ENCODE measurements at places on chromosomes 7 and 10. TPM values are rescaled to one million over a fixed set of nuclear protein-coding genes. Genes with fewer than 3 reads are reported as not detected.
A peak's percentile ranks its signal among the peaks of the same experiment; 100 is the strongest.

DNA sequence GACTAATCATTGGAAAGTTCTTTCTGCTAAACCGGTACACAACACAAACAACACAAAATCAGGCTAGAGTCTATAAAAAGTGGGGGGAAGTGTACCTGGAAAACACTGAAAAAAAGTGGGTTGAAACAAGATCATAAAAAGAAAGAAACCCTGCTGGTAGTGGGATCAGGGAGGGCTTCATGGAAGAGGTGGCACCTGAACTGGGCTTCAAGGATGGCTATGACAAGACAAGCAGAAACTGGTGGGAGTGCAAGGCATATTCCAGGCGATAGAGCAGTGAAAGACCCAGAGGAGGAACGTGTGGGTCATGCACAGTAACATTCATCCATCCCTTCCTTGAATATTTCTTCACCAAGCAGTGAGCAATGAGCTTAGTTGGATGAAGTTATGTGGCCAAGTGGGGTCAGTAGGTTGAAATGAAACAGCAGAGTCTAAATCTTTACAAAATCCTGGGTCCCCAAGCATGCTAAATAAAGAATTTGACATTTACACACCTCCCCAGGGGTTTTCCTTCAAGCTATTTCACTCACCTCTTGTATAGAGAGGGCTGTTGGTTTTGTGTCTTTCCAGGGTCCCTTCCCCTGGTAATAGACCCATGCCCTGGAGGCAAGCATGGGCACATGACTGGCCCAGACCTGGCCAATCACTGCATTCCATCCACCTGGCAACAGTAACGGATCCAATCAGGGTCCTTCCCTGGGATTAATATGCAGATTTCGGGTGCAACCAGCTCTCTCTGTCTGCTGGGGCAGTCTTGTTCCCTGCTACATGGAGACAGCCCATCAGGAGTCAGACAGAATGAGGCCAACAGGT is 38.2 kb downstream of the SPOCK2 start:
- no peaks in the 10 kb centered on the region for H3K36me3 ChIP-seq
- peaks cover 5% of the 10 kb centered on the region for H3K4me1 ChIP-seq
- DNase-seq: no peak
- no peak overlapping the region for H3K27ac ChIP-seq

DNA sequence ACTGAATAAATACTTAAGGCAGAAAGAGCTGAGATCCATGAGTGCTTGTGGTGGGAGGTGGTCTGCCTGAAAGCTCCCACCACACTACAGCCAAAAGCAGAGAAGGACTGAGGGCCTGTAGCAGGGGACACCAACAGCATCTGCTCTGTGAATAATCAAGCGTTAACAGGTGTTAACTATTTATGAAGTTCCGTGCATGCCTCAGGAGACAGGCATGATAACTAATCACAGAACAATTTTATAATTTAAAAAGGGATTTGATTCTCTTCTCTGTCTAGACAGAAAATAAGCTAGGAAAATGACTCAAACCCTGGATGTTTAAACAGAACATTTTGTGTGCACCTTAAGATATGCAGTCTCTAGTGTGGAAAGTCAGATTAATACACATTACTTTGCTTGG is 61.5 kb upstream of the GHITM start:
- H3K4me3 ChIP-seq: no peak overlapping the region
- no peaks in the 10 kb centered on the region for H3K27me3 ChIP-seq
- no peak for DNase-seq
- H3K4me1 ChIP-seq: no peaks in the 10 kb centered on the region
- no peak overlapping the region for H3K27ac ChIP-seq

- peaks cover 9% of the 10 kb centered on the region for H3K36me3 ChIP-seq
- no peak overlapping the region for H3K27ac ChIP-seq
- DNase-seq: no peak
- no peaks in the 10 kb centered on the region for H3K27me3 ChIP-seq
- no peak overlapping the region for H3K4me3 ChIP-seq
- H3K4me1 ChIP-seq: peaks cover 4% of the 10 kb centered on the region
Measured at GRCh38 chr7:108503112-108504026, 22.6 kb downstream of the PNPLA8 start.

DNA sequence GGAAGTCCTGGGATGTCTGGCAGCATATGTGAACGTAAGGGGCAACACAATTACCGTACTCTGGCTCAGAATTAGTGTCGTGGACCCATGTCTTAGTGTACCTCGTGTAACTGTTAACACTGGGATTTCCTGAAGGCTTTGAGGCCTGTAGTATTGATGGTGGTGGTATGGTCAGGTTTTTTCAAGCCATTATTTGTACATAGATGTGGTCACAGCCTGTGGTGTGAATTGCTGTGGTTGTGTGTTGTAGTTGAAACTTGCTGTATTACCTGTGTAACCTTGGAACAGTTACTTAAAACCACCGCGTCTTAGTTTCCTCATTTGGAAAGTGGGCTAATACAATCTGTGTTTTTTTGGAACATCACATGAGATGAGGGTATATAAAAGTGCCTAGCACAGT is 5.3 kb downstream of the EXOC4 start:
- no peaks in the 10 kb centered on the region for H3K4me1 ChIP-seq
- H3K4me3 ChIP-seq: no peak overlapping the region
- DNase-seq: no peak
- no peak overlapping the region for H3K27ac ChIP-seq
- no peaks in the 10 kb centered on the region for H3K36me3 ChIP-seq
- no peaks in the 10 kb centered on the region for H3K27me3 ChIP-seq

DNA sequence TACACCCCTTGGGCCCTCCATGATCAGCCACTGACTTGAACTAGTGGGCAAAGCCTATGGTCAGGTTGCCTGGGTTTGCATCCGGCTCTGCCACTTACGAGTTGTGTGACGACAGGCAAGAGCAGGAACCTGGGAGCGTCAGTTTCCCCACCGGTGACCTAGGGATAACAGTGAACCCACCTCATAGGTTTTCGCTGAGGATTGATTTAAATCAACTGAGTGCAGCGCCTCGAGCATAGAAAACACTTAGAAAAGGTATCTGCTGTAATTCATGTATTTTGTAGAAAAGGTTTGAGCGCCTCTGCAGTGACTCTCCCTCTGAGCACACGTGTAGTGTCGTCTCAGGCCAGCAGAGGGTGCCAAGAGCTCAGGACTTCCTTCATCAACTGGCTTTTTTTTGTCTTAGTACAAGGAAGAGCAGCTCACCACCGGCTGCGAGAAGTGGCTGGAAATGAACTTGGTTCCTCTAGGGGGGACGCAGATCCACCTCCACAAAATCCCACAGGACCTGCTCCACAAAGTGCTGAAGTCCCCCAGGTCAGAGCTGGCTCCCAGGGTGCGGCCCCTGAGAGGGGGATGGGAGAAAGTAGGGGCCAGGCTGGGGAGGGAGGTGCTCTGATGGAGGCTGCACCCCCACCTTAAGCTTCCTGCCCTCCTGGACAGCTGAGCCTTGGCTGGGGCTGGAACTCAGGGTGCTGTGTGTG is 27.7 kb downstream of the BTBD16 start:
- no peak overlapping the region for H3K27ac ChIP-seq
- H3K36me3 ChIP-seq: no peaks in the 10 kb centered on the region
- H3K4me3 ChIP-seq: no peak overlapping the region
- peaks cover 17% of the 10 kb centered on the region for H3K27me3 ChIP-seq

DNA sequence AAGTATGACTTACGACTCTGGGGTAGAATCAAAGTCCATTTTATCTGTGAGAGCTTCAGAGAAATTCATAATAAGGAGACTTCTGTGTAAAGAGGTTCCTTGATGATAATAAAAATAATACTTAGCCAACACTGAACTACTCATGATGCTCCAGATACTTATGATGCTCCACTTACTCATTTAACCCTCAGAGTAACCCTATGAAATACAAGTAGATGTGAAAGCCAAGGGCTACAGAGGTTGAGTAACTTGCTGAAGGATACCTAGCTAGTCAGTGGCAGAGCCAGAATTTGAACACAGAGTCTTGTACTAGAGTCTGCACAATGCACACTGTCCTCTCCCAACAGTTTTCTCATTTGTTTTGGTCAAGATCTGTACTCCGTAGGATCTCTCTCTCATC is 89.5 kb downstream of the HECW1 start:
- no peaks in the 10 kb centered on the region for H3K27me3 ChIP-seq
- H3K4me3 ChIP-seq: no peak overlapping the region
- no peaks in the 10 kb centered on the region for H3K36me3 ChIP-seq

GRCh38 chr10:5546891-5547680 is 22.3 kb downstream of the CALML3 start:
- H3K4me3 ChIP-seq: no peak overlapping the region
- H3K36me3 ChIP-seq: no peaks in the 10 kb centered on the region
- peaks cover 62% of the 10 kb centered on the region for H3K4me1 ChIP-seq
- DNase-seq: peak; percentile 85
- no peaks in the 10 kb centered on the region for H3K27me3 ChIP-seq

DNA sequence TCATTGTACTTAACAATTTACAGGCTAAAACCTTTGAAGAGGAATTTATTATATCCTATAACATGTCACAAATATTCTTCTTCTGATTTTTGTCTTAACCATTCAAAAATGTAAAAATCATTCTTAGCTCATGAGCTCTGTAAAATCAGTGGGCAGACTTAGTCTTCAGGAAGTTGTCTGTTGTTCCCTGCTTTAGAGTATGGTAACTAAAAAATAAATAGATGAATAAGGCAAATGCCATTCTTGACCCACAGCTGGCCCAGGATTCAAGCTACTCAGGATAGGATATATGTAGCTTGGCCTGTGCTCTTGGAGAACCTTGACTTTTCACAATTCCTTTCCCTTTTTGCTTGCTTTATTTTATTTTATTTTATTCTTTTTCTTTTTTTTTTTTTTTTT is 51.5 kb downstream of the LRRC4 start:
- no peak overlapping the region for H3K4me3 ChIP-seq
- H3K4me1 ChIP-seq: peaks cover 35% of the 10 kb centered on the region
- peak overlapping the region; percentile 17 for H3K27ac ChIP-seq
- DNase-seq: no peak
- H3K36me3 ChIP-seq: peaks cover 8% of the 10 kb centered on the region

DNA sequence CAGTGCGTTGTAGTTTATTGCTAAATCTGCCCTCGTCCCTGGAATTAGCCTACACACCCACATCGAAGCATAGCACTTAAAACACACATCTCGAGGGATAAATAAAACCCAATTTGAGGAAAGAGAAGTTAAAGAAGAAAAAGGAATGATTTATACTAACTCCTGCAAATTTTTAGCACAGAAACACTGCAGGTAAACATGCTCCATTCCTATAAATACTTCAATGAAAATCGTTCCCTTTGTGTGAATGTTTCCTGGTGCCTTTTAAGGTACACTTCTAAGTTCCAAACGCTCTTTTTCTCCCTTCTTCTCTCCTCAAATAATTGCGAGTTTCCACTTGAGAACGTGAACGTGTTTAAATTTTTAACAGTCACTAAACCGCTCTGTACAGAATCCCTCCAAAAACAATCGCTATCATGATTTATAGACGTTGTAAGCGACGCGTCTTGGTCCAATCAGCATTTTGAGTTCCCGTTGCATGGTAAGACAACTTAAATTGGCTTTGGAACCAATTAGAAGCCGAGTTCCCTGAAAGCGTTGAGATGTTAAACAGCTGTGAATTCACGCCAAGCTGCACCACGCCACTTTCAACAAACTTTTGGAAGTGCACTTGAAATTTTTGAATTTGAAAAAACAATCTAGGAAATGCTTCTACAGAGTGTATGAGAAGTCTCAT is 12.5 kb upstream of the EBLN1 start:
- no peaks in the 10 kb centered on the region for H3K36me3 ChIP-seq
- H3K4me1 ChIP-seq: no peaks in the 10 kb centered on the region
- no peaks in the 10 kb centered on the region for H3K27me3 ChIP-seq

DNA sequence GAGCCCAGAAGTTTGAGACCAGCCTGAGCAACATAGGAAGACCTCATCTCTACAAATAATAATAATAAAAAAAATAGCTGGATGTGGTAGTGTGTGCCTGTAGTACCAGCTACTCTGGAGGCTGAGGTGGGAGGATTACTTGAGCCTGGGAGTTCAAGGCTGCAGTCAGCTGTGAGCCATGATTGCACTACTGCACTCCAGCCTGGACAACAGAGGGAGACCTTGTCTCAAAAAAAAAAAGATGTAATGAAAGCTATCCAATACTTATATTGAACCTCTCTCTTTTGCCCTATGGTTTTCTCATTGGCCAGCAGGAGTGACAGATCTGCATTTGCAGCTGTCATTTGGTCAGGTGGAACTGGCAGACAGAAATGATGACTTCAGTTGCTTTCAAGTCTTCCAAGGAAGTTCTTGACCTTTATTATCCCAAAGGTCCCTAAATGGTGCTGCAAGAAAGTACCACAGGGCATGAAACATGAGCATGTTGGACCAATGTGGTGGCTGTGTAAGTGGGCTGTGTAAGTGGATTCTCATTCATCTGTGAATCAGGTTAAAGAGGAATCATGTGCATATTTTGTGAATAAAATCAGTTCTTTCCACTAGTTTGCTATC is 99.4 kb downstream of the CALD1 start:
- no peak overlapping the region for H3K4me3 ChIP-seq
- DNase-seq: no peak
- H3K4me1 ChIP-seq: peaks cover 56% of the 10 kb centered on the region
- H3K27ac ChIP-seq: peak overlapping the region; percentile 56
- H3K27me3 ChIP-seq: no peaks in the 10 kb centered on the region

DNA sequence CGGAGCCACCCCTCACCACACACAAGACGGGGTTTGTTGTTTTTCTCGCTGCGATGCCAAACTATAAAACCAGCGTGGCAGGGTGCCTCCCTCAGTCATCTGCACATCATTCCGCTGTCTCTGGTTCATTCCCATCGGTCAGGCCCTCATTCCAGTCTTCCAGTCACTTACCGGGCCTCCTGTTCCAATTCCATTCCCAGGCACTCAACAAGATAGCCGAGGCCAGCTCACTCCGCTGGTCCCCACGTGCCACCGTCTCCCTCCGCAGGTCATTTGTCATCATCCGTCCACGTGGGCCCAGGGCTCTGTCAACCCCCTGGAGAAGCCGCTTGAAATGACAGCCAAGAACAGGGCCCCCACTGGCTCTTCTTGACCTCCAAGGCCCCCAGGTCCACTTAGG is 6.1 kb upstream of the TMEM184A start:
- no peak for DNase-seq
- peaks cover 22% of the 10 kb centered on the region for H3K36me3 ChIP-seq
- peaks cover 44% of the 10 kb centered on the region for H3K4me1 ChIP-seq

- H3K4me3 ChIP-seq: no peak overlapping the region
- H3K27me3 ChIP-seq: no peaks in the 10 kb centered on the region
- DNase-seq: no peak
- H3K36me3 ChIP-seq: no peaks in the 10 kb centered on the region
- H3K4me1 ChIP-seq: no peaks in the 10 kb centered on the region
- no peak overlapping the region for H3K27ac ChIP-seq
Measured at GRCh38 chr10:65845916-65846315, 1079.9 kb upstream of the LRRTM3 start.

GRCh38 chr10:77844713-77845445 is 81.7 kb downstream of the DLG5 start:
- H3K36me3 ChIP-seq: peaks cover 46% of the 10 kb centered on the region
- no peak for DNase-seq
- peak overlapping the region; percentile 28 for H3K27ac ChIP-seq
- peaks cover 31% of the 10 kb centered on the region for H3K4me1 ChIP-seq
- no peak overlapping the region for H3K4me3 ChIP-seq

Gene SEC23IP
- polyA plus RNA-seq: 7.2 TPM

Gene CLCN1
- polyA plus RNA-seq: 0.28 TPM

Gene MLXIPL
- 2.4 TPM for polyA plus RNA-seq

Gene PIP4K2A
- polyA plus RNA-seq: 8.0 TPM

Gene MORN4
- 12.4 TPM for polyA plus RNA-seq

Gene C10orf53
- not detected for polyA plus RNA-seq

Gene LAMTOR4
- 334 TPM for polyA plus RNA-seq
